ENCODE measurements at places on chromosomes 7 and 10. TPM values are rescaled to one million over a fixed set of nuclear protein-coding genes. Genes with fewer than 3 reads are reported as not detected.

PLXNA4 gene
- total RNA-seq, result 7.9 TPM

MALRD1 gene
- not detected for total RNA-seq

TUBAL3 gene
- 0.25 TPM for total RNA-seq

ANKRD30A gene
- not detected for total RNA-seq

CH25H gene
- total RNA-seq, result 0.65 TPM

BHLHA15 gene
- total RNA-seq, result 0.13 TPM

PON3 gene
- 0.31 TPM for total RNA-seq

RASSF4 gene
- total RNA-seq, result 9.4 TPM

NPC1L1 gene
- total RNA-seq, result not detected

AGMO gene
- total RNA-seq, result 1.9 TPM

WIPF3 gene
- not detected for total RNA-seq

RBP4 gene
- total RNA-seq, result not detected

ZNF786 gene
- 4.9 TPM for total RNA-seq

NME8 gene
- not detected for total RNA-seq

NRG3 gene
- total RNA-seq, result 10.6 TPM

LHFPL3 gene
- not detected for total RNA-seq

ANLN gene
- total RNA-seq, result 41.1 TPM

EGR2 gene
- under 0.01 TPM for total RNA-seq

FXYD4 gene
- total RNA-seq, result not detected

NPSR1 gene
- not detected for total RNA-seq

PHKG1 gene
- 0.65 TPM for total RNA-seq

NPFFR1 gene
- not detected for total RNA-seq

CPXM2 gene
- 4.9 TPM for total RNA-seq

LIPK gene
- total RNA-seq, result not detected

HGF gene
- total RNA-seq, result 0.82 TPM

PANK1 gene
- 5.1 TPM for total RNA-seq

OR2A1 gene
- not detected for total RNA-seq

INA gene
- under 0.01 TPM for total RNA-seq

TMEM213 gene
- not detected for total RNA-seq

BAMBI gene
- total RNA-seq, result 1.6 TPM

SFXN4 gene
- total RNA-seq, result 9.4 TPM

HABP2 gene
- not detected for total RNA-seq

HPS6 gene
- 29.5 TPM for total RNA-seq

C10orf62 gene
- 0.06 TPM for total RNA-seq

KLF14 gene
- total RNA-seq, result not detected

SPDYE8 gene
- total RNA-seq, result not detected

KLF6 gene
- 314 TPM for total RNA-seq

PDCD11 gene
- 52.0 TPM for total RNA-seq

TYSND1 gene
- 3.7 TPM for total RNA-seq

VSTM2A gene
- not detected for total RNA-seq

INHBA gene
- total RNA-seq, result 2.6 TPM

GPAM gene
- 9.8 TPM for total RNA-seq

CHRM2 gene
- total RNA-seq, result under 0.01 TPM

OR9A2 gene
- not detected for total RNA-seq

USP54 gene
- total RNA-seq, result 6.5 TPM

GIMAP2 gene
- total RNA-seq, result 43.5 TPM

SLC18A3 gene
- not detected for total RNA-seq

GIMAP5 gene
- 150 TPM for total RNA-seq

PTPRE gene
- 28.8 TPM for total RNA-seq

TCAF2 gene
- total RNA-seq, result 6.5 TPM

EXOC4 gene
- 88.7 TPM for total RNA-seq

CCL24 gene
- total RNA-seq, result not detected
